ENCODE measurements at places on chromosomes 13 and 19.

GRCh38 chr19:54418930-54419800, 3.9 kb downstream of the TTYH1 start:
- no peak for DNase-seq

GRCh38 chr13:48629277-48629676, 24.5 kb upstream of the CYSLTR2 start:
- no peak for DNase-seq

DNA sequence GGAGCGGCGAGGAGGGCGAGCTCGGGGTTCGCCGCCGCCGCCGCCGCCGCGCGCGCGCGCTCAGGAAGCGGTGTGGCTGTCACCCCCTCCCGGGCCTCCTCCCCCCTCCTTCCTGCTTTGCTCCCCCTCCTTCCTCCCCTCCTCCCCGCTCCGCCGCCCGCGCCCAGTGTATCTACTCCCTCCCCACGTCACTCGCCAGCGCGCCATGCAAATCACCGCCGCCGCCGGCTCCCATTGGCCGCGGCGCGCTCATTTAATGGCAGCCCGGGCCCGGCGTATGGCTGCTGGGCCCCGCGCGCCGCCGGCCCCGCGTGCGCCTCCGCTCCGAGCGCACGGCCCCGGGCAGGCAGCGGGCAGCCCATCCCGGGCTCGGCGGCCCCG, 335 bp upstream of the SOX1 start:
- DNase-seq = peak; percentile 83

GRCh38 chr13:35597451-35597850, 121.0 kb upstream of the MAB21L1 start:
- no peak for DNase-seq

DNA sequence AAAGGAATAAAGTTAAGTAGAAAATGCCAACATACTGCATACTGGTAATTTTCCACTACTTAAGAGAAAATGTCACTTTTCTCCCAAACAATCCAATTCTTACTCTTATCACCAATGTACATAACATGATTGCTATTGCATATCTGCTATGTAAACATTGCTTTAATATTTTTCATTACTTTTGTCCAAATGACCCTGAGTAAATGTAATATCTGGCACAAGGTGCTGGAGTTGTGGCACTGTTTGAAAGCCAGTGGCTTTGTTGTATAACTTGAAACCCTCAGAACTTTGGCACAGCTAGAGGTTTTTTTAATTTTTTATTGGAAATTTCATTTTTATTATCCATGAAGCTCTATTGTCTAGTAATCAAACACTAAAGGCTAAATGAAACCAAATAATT, 45.7 kb upstream of the SPRY2 start:
- no peak for DNase-seq

DNA sequence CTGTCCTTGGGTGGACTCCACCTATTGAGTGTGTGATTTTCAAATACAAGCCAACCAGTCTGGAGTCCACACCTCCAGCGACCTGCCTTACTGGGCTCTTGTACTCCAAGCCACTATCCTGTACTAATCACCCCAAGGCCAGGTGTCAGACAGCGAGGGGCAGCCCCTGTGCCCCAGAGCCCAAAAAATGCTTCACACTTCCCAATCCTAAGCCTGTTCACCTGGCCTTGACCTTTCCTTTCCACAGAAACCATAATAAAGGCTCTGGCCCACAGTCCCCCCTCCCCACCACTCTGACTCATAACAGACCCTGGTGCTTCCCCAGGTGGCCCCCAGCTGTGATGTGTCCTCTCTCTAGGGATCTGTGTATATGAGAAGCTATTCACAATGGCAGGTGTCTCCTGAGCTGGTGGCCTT, 3.9 kb downstream of the CD209 start:
- DNase-seq = no peak

DNA sequence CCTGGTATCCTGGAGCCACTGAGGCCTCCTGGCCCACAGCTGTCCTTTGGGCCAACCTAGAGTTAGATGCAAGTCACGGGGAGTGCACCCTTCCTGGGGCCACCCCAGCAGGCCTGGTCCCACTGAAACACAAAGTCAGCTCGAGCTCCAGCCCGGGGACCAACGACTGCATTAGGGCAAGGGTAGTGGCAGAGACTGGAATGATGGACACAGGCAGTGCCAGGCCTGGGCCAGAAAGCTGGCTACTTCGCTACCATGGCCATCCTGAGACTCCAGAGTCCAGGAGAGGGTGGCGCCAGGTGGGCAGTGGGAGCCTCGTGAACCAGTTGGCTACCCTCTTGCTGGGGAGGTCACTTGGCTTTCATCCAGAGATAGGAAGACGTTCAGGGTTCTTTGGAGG, 22.2 kb upstream of the RNF17 start:
- no peak for DNase-seq

DNA sequence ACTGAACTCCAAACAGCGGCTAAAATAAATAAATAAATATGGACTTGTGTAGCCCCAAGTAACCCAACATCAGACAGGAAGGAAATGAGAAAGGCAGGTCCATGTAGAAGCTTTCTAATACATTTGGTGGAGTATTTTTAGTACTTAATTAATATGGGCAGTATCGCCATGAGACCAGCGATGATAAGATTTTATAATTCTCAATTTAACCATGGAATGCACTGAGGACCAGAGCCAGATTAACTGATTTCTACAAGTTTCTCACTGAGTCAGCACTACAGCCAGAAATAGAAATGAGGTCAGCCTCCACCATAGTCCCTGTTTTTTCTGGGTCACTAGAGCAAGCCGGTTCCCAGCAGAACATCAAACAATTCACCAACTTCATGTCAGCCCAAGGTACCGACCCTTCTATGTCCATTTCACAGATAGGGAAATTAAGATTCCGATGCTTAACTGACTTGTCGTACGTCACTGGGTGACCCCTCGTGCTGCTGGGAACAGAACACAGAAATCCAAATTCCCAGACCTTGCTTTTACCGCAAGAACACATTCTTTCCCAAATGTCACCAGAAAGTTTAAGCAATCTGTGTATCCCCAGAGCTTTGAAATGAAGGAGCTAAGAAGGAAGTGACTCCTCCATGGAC, 90.4 kb downstream of the COL4A1 start:
- DNase-seq = no peak

DNA sequence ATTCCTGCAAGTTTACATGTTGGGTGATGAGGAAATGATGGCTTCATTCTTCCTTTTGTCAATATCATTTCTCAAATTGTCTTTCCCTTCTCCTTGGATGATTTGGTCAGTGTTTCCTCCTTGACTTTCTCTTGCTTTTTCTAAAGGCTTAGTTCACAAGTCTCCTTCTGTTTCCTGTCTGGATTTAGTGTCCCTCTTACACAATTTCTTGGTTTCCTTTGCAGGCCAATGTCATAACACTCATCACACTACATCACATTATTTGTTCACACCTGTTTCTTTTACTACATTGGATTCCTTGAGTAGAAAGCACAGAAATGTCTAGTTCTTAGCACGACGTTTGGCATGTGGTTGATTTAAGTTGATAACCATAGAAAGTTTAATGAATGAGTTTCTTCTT, 490.7 kb downstream of the TDRD3 start:
- no peak for DNase-seq

- no peak for DNase-seq
Observed at GRCh38 chr13:58804832-58805231, 1173.3 kb downstream of the PCDH17 start.

GRCh38 chr13:27450921-27451471, 632 bp upstream of the MTIF3 start:
- DNase-seq = peak; percentile 58

DNA sequence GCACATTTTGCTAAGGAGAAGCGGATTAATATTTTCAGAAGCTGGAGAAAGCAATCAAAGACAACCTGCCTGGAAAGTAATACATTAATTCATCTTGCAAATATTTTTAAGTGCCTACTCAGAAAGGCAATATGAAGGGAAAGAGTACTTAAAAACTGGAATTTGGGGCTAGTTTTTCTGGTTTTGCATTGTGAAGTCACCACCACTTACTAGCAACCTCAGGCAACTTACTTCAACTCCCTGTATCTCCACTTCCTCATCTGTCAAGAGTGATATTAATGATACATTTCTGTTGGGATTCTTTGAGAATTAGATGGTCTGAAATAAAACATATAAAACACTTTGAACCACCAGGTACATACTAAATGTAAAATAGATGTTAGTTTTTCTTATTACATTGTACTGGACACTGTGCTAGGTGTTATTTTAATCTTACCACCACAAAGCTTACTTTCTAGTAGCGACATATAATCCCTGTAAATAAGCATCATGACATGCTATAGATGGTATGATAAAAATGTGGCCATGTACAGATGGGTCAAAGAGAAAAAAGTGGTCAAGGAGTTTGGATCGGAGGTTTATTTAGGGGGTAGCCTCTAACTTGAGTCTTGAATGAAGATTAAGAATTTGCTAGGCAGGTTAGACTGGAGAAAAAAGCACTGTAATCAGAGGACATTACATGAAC, 101.2 kb downstream of the SPRY2 start:
- no peak for DNase-seq

DNA sequence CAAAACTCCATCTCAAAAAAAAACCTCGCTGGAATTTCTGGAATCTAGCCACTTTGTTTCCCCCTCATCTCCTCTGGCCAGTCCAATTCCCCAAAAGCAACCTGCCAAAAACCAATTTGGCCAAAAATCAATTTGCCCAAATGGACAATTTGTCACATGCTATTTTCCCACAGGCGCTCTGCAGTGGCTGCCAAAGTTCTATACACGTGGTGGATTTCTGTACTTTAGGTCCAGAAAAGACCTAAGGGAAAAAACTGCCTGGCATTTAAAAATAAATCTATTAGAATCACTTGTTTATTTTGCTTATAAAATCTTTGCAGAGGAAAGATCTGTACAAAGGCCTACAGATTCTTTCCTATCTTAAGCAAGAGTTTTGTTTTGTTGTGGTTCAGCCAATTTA, 79.4 kb downstream of the MAP4K1 start:
- no peak for DNase-seq

- DNase-seq = peak; percentile 72
Observed at GRCh38 chr19:47713046-47714021, at the start of gene EHD2. TSS of gene EHD2 (plus strand) at chr19:47713422. CDS start at chr19:47716613, 3,191 bp downstream.

GRCh38 chr13:113166681-113167080, 8.2 kb downstream of the PROZ start:
- DNase-seq = no peak

DNA sequence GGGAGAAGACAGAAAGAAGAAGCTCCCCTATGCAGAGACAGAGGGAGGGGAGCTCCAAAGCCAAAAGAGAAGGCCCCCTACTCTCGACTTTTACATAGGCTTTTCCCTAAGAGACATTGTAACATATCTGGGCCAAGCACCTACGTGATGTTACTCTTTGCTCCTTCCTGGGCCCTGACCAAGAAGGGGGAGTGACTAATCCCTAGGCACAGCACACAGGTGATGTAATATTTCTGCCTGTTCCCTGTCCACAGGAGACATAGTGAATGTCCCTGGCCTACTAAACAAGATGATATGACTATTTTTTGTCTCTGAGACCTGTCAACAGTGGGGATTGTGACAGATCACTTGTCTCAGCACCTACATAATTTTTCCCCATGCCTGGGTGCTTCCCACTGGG, 15.9 kb upstream of the ZNF254 start:
- no peak for DNase-seq

DNA sequence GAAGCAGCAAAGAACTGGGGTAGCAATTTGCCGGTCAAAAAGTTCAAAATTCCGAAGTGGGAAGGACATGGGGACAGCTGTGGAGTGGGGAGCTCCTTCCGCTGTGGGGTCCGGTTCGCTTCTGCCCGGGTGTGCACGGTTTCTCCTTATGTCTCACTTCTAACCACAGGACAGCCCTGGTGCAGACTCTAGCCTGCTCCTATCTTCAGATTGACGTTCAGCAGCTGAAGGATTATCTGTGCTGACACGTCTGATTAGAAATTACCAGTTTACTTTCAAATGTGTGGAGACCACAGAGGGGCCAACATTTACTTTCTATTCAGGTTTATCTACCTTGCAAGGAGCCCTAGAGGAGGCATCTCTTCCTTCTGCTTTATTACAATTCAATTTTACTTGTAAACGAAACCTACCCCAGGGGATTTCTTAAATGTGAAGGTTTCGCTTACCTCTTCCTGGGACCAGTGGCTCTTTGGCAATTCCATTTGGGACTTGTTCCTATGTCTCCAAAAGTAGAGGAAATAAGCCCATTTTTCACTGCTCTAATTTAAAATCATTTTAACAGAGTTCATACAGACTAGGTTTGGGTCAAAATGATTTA, 27.3 kb downstream of the LHFPL6 start:
- no peak for DNase-seq

DNA sequence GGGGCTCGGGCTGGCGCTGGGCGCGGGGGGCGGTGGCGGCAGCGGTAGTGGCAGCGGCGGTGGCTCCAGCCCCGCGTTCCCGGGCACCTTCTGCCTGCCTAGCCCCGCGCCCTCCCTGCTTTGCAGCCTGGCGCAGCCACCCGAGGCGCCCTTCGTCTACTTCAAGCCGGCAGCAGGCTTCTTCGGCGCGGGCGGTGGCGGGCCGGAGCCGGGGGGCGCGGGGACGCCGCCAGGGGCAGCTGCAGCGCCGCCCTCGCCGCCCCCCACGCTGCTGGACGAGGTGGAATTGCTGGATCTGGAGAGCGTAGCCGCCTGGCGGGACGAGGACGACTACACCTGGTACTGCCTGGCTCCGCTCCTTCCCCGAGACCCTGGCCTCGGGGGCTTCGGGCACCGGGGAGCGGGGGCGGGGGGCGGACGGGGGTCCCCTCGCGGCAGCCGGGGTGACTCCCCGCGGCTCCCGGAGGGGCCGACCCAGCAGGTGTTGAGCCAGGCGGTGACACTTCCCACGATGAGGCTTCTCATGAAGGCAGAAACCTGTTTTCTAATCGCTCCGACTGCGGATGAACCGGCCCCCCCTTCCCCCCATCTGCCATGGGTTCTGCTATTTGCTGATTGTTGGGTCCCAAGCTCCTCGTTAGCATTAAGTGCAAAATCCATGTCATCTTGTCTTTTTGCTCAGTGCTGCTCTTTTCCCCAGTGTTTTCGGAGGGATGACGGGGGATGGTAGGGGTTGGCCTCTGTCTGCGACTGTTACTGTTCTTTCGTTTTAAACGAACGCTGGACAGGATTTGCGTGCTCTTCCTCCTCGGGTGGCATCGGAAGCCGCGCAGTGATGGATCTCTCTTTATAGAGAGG, 943 bp downstream of the SLAIN1 start:
- peak; percentile 55 for DNase-seq

DNA sequence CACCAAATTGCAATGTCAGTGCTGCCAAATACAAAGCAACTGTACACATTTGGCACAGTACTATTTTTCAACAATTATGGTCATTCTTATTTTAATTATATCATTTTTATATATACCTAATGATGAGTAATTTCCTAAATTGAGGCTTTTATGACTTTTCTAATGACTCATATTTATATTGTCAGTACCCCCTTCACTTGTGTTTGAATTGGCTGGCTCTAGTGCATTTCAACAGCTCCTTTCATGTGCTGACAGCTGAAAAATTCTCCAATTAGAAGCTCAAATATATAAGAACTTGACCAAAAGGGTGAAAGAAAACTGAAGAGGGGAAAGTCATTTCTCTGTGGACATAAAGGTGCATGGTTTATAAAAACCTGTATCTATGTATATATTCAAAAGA, 263.3 kb downstream of the SLITRK1 start:
- no peak for DNase-seq

DNA sequence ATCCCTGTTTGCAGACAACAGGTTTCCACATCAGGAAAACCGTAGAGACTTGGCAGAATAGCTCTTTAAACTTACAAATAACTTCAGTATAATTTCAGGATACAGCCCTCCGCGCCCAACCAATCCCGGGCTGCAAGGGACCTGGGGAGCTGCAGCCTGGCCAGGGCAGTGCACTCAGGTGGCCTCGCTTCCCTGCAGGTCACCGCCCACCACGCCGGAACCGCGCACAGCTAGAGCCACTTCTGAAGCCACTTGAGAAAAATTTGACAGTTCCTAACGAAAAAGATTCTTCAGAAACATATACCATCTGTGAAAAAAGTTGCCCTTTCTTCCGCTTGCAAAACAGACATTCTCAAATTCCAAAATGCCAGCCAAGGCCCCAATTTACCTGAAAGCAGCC, 11.1 kb downstream of the ZNF91 start:
- DNase-seq = no peak

Measured in WTC11 (cell line).